ENCODE measurements at places on chromosomes 1 and 21.

GRCh38 chr1:38672692-38673091 is 186.9 kb downstream of the RRAGC start:
- no peak for DNase-seq

DNA sequence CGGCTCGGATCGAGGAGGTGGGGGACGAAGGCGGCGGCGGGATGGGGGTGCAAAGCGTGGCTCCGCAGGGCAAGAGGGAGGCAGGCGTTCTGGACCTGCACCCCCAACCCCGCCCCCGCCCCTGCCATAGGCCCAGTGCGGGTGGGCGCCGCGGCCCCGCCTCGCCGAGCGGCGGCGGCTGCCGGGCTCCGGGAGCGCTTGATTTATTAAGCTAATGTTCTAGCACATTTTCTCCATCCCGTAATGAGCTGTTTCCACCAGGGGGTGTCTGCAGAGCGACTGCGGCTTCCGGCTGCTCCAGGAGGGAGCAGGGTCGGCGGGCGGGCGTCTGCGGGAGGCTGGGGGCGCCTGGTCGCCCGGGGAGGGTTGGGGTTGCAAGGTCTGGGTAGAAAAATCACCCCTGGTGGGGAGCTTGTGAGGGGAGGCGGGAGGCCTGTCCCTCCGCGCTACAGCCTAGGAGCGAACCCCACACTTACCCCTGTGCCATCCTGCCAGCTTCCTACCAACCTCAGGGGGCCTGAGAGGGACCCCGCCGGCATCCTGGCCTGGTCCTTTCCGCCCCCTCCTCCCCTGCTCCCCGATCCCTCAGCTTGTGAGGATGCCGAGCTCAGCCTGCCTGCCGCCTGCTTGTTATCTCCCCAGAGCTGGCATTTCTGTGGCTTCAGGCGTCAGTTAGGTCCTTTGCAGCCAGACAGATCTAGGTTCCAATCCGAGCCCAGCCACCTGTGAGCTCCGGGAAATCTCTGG is 48.5 kb upstream of the ACOT11 start:
- DNase-seq: peak; percentile 53

DNA sequence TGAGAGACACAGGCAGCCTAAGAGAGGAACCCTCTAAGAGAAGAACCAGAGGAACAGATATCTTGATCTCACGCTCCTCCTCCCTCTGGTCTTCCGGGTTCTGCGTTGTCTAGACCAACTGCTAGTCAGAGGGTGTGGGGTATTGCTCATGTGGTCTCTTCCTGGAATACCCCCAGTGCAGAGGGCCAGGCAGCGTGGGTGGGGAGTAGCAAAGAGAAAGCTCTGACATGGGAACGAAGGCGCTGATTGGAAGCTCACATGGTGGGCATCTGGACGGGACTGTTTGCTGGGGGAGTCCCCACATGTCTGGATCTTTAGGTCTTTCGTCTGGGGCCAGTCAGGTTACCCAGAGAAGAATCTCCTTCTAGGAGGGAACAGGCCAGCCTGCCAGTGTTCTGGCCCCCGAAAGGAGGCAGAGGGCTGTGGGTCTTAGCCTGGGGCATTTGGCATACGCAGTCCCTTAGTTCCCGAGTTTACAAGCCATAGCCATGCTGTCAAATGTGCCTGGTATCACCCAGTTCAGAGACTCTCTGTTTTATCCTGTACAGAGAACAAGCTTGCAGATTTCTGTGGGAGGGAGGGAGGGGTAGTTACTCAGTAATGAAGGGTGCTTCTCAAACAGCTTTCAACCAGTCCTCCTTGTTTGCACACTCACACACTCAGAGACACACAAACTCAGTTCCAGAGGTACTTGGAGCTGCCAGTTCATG is 18.3 kb upstream of the IL6R start:
- DNase-seq: no peak

- no peak for DNase-seq
Measured at GRCh38 chr1:214683621-214684020, 80.6 kb downstream of the CENPF start.

- DNase-seq: no peak
Measured at GRCh38 chr1:234584420-234584805, 25.6 kb downstream of the IRF2BP2 start.

- DNase-seq: no peak
Measured at GRCh38 chr1:41478118-41478748, 6.2 kb downstream of the EDN2 start.

GRCh38 chr1:48036710-48037355 is 39.6 kb upstream of the TRABD2B start:
- DNase-seq: no peak

DNA sequence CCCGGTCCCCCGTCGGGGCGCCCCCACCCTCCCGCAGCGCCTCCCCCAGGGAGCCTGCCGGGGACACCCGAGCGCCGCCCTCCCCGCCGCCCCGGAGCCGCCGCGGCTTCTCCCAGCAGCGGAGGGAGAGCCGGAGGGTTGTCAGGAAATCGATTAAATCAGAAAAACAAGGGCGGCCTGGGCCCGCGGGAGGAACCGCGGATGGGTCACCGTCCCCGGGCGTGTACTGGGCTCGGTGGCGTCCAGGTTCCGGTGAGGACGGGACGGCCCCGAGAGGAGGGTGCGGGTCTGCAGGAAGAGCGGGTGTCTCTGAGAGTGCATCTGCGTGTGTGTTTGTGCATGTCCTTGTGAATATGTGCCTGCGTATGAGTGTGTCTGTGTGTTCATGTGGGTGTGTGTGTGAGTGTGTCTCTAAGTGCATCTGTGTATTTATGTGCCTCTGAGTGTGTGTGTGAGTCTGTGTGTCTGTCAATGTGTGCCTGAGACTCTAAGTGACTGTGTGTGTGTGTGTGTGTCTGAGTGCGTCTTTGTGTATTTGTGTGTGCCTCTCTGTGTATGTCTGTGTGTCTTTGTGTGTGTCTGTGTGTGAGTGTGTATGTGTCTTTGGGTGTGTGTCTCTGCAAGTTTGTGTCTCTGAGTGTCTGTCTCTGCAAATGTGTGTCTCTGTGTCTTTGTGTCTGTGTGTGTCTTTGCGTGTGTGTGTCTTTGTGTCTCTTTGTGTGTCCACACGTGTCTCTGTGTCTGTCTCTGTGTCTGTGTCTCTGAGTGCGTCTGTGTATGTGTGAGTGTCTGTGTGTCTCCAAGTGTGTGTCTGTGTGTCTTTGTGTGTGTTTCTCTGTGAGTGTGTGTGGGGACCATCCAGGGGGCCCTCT is 1.1 kb downstream of the SPSB1 start:
- DNase-seq: no peak

DNA sequence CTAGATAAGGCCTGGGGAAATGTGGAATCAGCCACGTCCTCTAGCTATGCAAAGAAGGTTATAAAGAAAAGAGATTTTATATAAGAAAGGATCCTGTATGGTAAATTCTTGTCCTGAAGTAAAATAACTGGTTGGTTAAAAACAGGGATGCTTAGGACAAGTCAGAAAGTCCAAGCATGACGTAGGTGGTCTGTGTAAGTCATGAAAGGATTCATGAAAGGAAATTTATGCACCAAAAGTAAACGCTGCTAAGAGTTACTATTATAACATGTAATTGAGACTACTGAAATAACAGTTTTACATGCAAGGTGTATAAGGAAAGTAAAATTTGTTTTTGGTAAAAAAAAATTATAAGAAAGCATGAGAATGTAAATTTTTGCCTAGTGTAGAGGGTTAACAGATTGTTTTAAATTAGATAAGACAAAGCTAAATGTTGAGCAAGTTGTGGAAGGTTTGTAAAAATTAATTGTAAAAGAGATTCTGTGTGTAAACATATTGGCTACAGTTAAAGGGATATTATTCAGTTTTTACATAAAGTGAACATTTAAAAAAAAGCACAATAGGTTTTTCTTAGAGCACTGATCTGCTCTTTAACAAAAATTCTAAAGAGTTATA is 43.9 kb downstream of the PIGK start:
- no peak for DNase-seq

GRCh38 chr1:100178091-100178490 is at the start of gene LRRC39:
Gene LRRC39 (minus strand): TSS chr1:100178256. CDS start chr1:100168516, 9,740 bp downstream.
- no peak for DNase-seq

DNA sequence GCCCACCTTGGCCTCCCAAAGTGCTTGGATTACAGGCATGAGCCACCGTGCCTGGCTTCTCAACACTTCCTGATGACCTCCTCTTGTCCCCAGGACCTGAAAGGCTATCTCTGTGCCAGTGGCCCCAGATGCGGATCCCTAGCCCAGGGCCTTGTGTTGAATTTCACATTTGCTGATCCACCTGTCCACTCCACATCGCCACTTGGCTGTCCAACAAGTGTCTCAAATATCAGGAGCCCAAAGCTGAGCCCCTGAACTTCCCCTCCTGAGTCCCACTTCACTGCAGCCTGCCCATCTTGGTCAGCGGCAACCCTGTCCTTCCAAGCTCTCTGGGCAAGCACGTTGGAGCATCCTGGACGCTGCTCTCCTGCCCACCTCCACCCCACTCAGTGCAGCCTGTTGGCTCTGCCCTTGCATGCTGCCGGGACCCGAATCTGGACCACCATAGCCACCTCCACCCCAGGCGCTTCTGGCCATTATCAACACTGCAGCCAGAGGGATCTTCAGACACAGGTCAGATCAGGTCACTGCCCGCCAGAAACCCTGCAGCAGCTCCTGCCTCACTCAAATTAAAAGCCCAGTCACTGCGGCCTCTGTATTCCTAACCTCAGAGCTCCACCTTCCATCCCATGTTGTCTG is 352.5 kb upstream of the VAMP3 start:
- DNase-seq: no peak

DNA sequence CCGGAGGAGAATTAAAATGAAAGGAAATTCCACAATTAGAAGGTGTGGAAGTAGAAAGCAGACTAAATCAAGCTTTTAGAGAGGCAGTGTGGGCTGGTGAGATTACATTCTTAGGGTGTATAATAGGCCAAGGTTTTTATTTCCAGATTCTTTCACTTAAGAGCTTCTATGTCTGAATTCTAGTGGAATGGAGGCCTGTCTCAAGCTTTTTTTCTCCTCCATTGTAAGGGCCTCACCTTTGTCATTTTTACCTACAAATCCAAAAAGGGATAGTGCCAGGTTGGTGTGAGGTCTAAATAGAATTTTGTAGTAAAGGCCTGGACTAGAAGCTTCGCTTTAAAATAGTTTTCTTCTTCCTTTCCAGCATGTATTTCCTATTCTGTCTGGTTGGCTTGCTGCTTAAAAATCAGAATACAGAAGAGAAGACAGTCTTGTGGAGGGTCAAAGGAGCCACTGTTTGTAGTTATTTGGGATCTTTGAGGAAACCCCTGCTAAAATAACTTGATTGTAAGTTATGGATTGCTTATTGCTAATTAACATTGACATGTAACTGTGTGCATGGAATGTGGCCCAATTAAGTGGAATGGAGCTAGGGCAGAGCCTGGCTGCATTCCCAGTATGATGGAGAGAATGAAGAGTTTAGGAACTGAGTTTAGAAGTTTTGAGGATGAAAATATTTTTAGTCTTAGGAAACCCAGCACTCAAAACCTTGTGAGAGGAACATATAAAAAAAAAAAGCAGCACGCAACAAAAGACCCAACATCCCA is 162.5 kb upstream of the B3GALT2 start:
- DNase-seq: no peak

DNA sequence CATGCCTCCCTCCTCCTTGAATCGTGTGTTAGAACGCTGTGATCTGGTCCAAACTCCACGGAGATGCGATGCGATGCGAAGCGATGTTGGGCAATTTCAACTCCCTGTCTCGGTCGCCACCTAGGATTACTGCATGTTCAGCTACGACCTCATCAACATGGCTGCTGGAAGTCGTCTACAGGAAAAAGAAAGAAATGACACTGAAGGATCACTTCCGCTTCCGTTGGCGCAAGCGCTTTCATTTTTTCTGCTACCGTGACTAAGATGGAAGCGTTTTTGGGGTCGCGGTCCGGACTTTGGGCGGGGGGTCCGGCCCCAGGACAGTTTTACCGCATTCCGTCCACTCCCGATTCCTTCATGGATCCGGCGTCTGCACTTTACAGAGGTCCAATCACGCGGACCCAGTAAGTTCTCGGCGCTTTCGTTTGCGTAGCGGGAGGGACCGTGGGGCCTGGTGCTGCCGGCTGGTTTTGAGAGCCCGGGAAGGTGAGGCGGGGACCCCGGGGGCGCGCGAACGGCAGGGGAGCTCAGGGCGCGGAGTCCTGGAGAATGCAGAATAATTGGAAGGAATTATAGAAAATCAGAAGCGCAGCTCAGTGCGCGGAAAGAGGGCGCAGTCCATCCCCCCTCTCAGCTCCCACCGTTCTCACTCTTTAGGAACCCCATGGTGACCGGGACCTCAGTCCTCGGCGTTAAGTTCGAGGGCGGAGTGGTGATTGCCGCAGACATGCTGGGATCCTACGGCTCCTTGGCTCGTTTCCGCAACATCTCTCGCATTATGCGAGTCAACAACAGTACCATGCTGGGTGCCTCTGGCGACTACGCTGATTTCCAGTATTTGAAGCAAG is at the start of gene PSMB4:
Gene PSMB4, plus strand, starts transcription at position 250 of the 848 bp plus-strand sequence. Its CDS starts 15 bp downstream, at position 265.
- DNase-seq: peak; percentile 81

DNA sequence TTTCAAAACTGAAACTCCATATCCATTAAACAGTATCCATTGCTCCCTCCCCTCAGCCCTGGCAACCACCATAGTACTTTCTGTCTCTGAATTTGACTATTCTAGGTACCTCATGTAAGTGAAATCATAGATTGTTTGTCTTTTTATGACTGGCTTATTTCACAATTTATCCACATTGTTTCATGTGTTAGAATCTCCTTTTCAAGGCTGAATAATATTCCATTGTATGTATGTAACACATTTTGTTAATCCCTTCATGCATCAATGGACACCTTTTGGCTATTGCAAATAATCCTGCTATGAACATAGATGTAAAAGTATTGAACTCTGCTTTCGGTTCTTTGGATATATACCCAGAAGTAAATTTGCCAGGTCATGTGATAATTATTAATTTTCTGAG is 37.5 kb downstream of the AGO3 start:
- DNase-seq: no peak

- peak; percentile 60 for DNase-seq
Measured at GRCh38 chr1:152398812-152399698, 15.0 kb downstream of the CRNN start.

- DNase-seq: no peak
Measured at GRCh38 chr1:9180111-9180819, 51.4 kb upstream of the GPR157 start.

GRCh38 chr1:167663002-167663772 is 33.2 kb downstream of the RCSD1 start:
- DNase-seq: peak; percentile 97

GRCh38 chr1:111489604-111490003 is 13.8 kb downstream of the ADORA3 start:
- DNase-seq: no peak

DNA sequence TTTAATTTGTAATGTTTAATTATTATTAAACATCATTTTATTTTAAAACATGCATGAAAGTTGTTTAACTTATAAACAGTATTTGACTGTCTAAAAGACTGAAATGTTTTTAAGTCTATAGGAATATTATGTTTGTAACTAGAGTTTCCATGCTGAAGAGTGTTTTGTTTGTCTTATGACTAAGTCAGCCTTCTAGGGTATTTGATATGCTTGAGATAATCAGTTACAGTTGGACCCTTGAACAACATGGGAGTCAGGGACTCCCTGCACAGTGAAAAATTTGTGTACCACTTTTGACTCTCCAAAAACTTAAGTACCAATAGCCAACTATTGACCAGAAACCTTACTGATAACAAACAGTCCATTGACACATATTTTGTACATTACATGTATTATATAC is 45.5 kb upstream of the KANK4 start:
- DNase-seq: no peak

GRCh38 chr1:94271373-94271772 is 34.0 kb upstream of the ARHGAP29 start:
- DNase-seq: no peak

Data from RWPE1 (cell line).